ENCODE measurements at places on chromosomes 5 and 9.
A peak's percentile ranks its signal among the peaks of the same experiment; 100 is the strongest.

GRCh38 chr5:143315929-143316328 lies 87.6 kb downstream of the NR3C1 start:
- DNase-seq: no peak

DNA sequence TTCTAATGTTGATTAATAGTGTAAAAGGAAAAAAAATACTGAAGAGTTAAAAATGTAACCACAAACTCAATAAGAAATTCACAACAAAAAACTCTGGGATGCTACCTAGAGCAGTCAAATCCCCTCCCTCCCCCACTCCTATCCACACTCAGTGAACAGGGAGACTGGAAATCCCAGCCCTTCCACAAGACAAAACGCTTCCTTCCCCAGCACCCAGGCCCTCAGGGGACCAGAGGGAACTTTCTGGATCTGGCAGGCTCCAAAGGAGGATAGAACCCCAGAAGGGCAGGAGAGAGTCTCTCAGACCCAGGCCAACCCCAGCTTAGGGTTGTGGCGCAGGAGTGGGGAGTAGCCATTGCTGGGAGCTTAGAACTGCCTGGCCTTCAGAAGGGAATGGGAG lies 55.0 kb downstream of the DCP2 start:
- no peak for DNase-seq

- DNase-seq: no peak
These were observed 124.5 kb downstream of the BARX1 start for GRCh38 chr9:93830606-93831005.

- DNase-seq: no peak
These were observed 28.8 kb upstream of the ROR2 start for GRCh38 chr9:91978740-91979414.

DNA sequence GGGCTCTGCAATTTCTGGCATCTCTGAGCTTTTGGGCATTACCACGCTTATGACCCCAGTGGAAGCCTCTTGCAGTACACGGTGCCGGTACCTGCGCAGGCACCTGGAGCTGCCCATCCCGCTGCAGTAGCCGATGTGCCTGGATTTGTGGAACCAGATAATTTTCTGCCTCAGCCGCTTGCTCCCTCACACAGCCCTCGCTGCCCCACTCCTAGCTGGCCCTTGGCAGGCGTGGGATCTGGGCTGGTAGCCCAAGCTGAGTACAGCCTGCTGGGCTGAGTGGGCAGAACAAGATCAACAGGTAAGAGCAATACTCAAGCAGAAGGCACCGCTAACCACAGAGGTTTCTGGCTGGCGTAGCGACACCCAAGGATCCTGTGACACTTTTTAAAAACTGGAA lies 1808.8 kb upstream of the ACO1 start:
- no peak for DNase-seq

GRCh38 chr9:84711936-84712335 lies 42.4 kb downstream of the NTRK2 start:
- DNase-seq: no peak

DNA sequence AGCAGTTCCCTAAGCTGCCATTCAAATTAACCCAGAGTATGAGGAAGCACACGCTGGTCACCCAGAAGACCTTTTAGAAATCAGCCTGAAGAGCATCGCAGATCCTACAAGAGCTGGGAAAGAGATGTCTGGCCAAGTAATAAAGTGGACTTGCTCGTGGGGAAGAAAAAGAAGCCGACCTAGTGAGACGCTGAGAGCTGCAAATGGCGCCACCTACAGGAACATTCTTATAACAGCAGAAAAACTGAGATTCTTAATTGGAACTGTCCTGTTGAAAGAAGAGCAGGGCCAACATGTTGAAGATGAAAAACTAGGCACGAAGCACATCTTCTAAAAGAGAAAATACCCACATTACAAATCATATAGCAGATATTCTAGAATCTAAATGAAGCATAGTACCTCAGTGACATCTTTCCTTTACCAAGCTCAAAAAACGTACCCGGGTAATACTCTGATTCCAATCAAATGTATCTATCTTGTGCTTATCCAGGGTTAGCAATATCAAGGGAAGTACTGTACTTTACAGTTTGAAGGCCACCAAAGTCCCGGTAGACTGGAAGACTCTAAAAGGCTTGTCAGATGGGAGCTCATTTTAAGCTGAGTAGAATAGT lies 3.9 kb upstream of the GNAQ start:
- no peak for DNase-seq

DNA sequence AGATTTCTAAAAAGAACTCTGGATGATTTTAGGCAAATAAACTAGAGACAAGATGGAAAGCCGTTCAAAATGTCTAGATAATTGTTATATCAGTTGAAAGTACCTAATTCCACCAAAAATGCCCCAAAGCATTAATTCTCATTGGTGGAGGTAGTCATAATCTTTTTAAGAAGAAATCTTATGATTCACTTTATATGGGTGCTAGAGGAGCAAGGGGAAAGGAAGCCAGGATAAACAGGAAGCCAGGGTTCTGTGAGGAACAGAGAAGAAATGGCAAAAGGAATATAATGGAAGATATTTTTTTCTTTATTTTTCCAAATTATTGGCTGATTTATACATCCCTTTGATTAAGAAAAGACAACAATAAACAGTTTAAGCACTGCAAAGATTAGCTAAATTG lies 7.8 kb downstream of the YIPF5 start:
- no peak for DNase-seq

DNA sequence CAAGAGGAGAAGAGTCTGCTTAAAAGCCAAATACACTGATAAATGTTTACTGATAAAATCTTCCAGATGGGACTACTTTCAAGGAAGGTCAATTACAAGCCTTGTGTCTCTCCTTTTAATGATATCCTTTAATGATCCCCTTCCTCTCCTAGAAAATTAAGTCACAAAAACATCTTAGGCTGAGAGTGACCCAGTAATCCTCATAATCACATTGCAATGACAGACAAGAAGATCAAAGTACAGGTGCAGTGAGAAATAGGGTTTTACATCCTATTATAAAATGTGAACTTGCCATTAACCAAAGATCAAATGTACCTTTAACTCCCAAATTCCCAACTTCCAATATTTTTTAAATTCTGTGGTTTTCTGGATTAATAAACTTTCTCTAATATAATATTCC lies 514.8 kb downstream of the RAB3C start:
- no peak for DNase-seq

- DNase-seq: no peak
These were observed 186.8 kb upstream of the KLF9 start for GRCh38 chr9:70601000-70601951.

- DNase-seq: peak; percentile 95
These were observed at the start of gene PWWP2A for GRCh38 chr5:160119142-160119904. Gene PWWP2A, minus strand, starts transcription at chr5:160119450. Its CDS starts 62 bp downstream, at chr5:160119388.

All from stimulated activated CD8-positive, alpha-beta memory T cell treated with anti-CD3 and anti-CD28 coated beads, Interleukin-4, amount 100 ng/mL, for 4 hours (primary cell).